T-helper 2 cell (primary cell): ENCODE measurements at places on chromosomes 6 and 20.
A peak's percentile ranks its signal among the peaks of the same experiment; 100 is the strongest.

DNA sequence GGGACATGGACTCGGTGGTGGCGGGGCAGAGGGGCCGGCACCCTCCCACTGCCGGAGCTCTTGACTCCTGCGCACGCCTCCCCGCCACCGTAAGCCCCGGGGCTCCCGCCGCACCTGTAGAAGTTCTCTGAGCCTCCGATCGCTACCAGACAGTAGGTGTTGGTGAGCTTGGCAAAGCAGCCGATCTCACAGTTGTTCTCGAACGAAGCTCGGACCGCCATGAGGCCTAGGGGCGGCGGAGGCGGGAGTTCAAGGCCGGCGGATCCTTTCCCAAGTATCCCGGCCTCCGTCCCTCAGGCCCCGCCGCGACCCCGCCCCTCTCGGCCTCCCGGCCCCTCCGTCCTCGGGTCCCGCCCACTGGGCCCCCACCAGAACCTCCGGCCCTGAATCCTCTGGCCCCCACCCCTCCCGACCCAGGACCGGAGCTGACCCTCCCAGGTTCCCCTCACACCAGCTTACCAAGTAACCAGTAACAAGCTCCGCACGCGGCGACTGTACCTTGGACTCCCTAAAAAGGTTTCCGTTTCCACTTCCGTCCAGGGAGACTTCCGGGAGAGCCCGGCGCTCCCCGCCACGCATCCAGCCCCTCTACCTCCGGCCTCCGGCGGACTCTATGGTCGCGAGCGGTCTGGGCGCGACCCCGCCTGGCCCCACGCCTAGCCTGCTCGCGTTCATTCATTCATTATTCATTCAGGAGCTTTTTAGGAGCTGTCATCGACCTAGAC, at the start of gene EIF6:
TSS of gene EIF6 (minus strand) at position 506 of the 725 bp plus-strand sequence. CDS start at position 221, 285 bp downstream.
- peak; percentile 85 for DNase-seq

GRCh38 chr6:159577564-159577963, 115.5 kb downstream of the SOD2 start:
- DNase-seq: no peak

DNA sequence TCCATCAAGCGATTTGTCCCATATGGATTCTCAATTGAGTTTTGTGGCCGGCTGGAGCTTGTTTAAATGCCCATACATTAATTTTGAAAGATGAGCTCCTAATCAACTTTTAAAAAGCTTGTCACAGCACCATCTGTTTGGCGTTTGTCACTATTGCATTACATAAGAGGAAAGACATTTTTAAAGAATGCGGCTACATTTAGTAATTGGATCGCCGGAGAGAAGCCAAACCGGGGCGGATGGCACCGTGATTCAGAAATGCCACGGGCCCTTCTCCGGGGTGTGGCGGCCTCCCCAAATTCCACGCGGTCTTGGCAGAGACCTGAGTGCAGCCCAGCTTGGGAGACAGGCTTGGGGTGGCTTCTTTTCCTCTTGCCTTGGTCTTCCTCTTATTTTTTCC, 67.7 kb upstream of the ZNFX1 start:
- DNase-seq: no peak

- DNase-seq: no peak
Observed at GRCh38 chr20:53679597-53680309, 86.1 kb upstream of the ZNF217 start.

DNA sequence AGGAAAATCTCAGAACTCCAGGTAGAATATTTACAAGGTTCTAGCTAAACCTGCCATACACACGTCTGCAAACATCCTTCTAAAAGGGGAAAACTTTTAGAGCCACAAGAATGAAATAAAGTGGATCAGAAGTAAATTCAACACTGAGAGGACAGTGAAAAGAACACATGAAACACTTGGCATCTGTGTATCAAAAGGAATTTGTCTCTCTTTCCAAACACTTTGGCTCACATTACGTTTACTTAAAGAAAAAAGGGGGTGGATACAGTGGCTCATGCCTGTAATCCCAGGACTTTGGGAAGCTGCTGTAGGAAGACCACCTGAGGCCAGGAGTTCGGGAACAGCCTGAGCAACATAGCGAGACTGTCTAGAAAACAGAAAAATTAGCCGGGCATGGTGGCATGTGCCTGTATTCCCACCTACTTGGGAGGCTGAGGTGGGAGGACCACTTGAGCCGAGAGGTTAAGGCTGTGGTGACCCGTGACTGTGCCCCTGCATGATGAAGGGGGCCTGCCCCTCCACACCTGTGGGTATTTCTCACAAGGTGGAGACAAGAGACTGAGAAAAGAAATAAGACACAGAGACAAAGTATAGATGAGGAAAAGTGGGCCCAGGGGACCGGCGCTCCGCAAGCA, 35.4 kb downstream of the NINL start:
- DNase-seq: no peak

DNA sequence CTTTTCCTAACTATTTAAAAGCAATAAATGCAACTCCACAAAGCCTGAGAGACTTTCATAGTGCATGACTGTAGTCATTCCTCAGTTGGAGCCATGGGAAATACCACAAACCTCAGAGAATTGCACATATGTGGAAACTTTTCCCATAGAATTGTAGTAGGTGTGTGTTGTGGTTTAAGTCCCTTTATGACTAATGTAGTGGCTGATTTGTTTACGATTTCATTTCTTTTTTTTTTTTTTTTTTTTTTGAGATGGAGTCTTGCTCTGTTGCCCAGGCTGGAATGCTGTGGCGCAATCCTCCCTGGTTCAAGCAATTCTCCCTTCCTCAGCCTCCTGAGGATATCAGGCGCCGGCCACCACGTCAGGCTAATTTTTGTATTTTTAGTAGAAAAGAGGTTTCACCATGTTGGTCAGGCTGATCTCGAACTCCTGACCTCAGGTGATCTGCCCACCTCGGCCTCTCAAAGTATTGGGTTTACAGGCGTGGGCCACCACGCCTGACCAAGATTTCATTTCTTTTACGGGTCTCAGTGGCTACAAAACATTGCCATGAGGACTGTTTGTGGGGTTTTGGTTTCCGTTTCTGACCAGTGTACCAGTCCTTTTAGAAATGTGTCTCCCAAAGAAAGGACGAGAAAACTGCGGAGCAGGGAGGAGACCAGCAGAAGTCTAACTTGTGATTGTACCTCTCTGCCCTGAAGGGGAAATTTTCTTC, 212.1 kb upstream of the MARCKS start:
- no peak for DNase-seq

DNA sequence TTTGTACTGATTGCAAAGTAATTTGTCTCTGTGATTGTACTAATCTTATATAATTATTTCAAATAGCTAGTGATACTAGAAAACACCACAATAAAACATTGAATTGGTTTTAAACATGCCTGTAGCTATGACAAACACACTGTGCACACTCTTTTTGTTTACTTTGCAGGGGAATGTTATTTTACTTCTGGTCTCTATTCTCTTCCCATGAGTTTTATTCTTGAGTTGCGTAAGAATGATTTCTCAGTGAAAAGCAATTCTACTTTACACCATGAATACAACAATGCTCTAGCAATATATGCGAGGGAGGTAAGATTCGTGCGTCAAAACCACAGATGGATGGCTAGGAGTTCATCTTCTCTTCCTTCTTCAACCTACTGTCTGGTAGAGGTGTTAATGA, 68.4 kb upstream of the PHACTR1 start:
- DNase-seq: no peak

DNA sequence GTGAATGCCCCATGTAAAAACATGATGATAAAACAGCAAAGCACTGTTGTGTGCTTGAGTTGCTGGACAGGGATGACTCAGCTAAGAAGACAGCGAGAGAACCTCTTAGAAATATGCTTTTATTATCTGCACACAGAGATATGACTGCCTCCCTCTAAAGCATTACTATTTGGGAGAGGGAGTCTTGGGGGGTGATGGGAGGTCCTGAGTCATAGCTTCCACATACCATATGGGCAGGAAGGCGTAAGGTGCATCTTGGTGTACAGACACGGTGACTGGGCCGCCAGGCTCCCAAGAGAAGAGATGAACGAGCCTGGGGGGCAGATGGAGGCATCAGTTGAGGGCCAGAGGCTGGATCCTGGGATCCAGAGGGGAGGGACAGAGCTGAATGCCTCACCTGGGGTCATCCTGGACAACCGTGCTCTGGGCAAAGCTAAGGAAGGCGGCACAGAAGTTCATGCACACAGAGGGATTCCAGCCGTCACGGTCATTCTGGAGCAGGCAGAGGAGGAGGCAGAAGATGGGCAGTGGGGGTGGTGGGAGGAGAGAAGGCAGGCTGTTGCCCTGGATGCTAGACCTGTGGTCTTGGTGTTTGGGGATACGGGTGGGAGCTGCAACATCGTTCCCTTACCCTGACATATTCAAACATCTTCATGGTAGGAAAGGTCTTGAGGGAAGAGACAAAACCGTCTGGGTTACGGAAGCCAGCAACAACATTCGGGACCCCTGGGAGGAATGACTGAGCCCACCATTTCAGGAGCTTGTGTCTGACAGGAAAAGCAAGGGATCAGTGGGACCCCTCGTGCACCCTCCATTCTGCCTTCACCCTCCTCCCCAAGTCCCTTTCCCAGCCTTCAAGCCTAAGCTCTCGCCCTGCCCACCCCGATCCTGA, 2.0 kb downstream of the DXO start:
- DNase-seq: no peak

DNA sequence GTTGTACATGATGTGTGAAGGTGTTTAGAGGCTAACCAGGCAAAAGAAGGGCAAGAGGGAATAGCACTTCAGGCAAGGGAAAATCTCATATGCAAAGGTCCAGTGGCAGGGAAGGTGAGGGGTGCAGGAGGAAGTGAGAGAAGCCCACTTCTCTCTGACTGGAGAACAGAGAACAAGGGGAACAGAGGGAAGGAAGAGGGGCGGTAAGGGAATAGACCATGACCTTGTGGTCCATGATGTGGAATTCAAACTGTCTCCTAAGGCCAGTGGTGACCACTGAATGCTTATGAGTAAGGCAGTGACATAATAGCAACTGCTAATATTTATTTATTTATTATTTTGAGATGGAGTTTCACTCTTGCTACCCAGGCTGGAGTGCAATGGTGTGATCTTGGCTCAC, 20.6 kb upstream of the SLC9A8 start:
- no peak for DNase-seq
